ENCODE measurements at places on chromosomes 6 and 20. TPM values are rescaled to one million over a fixed set of nuclear protein-coding genes. Genes with fewer than 3 reads are reported as not detected.
A peak's percentile ranks its signal among the peaks of the same experiment; 100 is the strongest.

- DNase-seq, result no peak
Observed at GRCh38 chr6:112592159-112592558, 245.0 kb downstream of the RFPL4B start.

FAM209B gene
- not detected for polyA plus RNA-seq

GRCh38 chr6:73774311-73774774 lies 78.3 kb downstream of the CD109 start:
- DNase-seq, result no peak

ADGRG6 gene
- polyA plus RNA-seq, result 1.1 TPM

CDSN gene
- polyA plus RNA-seq, result not detected

JPH2 gene
- polyA plus RNA-seq, result 0.83 TPM

ZNF334 gene
- 8.8 TPM for polyA plus RNA-seq

DBNDD2 gene
- polyA plus RNA-seq, result 95.5 TPM

CSNK2B gene
- polyA plus RNA-seq, result 147 TPM

POM121L2 gene
- 0.05 TPM for polyA plus RNA-seq

IPCEF1 gene
- polyA plus RNA-seq, result 0.41 TPM

DNA sequence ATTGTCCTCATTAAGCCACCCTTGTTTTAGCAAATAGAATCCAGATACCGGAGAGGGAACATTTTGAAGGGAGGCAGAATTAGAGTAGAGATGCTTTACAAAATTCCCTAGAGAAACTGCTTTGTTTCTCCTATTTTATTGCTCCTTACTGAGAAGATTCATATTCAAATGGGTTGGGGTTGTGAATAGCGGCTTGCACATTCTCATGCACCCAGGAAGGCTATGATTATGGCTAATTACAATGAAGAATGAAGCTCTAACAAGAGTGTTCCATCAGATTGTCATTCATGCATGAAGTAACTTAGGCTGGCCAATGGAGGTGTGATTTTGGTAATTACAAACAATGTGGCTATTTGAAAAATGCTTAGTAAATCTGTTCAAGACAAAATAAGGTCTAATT lies 129.6 kb downstream of the PACRG start:
- DNase-seq, result no peak

DNA sequence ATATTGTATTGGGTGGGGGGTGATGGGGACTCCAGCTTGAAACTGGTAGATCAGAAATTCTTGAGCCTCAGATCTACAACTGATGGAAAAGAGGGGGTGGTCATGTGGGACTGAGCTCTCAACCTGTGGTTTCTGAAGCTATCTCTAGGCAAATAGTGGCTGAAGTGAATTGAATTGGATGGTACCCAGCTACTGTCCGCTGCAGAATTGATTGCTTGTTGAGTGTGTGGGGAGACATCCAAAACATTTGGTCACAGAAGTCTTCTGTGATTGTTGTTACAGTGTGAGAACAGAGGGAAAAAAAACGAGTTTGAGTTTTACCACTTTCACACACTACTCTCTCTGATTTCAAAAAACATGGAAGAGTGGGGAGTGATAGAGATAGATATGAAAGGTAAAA lies 14.8 kb downstream of the CDS2 start:
- DNase-seq, result no peak

PHACTR3 gene
- 0.03 TPM for polyA plus RNA-seq

CLPSL2 gene
- polyA plus RNA-seq, result 3.2 TPM

- DNase-seq, result no peak
Observed at GRCh38 chr6:155493026-155493693, 37.5 kb upstream of the NOX3 start.

GRCh38 chr6:63936399-63936798 lies 300.8 kb downstream of the PHF3 start:
- DNase-seq, result no peak

- no peak for DNase-seq
Observed at GRCh38 chr6:149919834-149920225, 3.1 kb downstream of the RAET1G start.

- no peak for DNase-seq
Observed at GRCh38 chr6:105080279-105080678, 99.5 kb downstream of the POPDC3 start.

DNA sequence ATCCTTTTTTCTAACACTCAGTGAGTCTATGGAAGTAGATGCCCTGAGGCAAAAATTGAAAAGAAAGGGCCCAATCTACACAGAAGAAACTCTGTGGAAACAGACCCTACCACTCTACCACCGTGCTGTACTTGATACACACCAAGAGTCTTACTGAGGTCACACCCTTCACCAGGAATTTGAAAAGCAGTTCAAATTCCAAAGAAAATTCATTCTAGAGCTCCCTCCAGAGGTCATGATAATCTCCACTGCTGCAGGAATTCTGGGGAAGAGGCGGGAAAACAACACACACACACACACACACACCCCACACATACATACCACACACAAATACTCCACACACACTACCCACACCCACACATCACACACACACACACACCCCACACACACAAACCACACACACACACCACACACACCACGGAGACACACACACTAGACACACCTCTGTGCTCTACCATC lies 336.8 kb downstream of the HDGFL1 start:
- DNase-seq, result no peak

PAK1IP1 gene
- polyA plus RNA-seq, result 19.7 TPM

DNA sequence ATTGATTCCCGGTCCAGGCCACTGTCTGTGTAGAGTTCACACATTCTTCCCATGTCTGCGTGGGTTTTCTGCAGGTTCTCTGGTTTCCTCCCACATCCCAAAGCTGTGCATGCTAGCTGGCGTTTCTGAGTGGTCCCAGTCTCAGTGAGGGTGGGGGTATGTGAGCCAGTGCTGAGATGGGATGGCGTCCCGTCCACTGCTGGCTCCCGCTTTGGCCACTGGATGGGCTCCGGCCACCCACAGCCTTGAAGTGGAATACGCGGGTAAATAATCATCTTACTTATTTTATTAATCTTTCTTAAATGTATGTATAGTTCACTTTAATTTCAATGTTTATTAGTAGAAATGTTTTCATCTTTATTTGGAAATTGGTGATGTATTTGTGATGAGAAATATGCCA lies 343.5 kb upstream of the MANEA start:
- DNase-seq, result no peak

DNA sequence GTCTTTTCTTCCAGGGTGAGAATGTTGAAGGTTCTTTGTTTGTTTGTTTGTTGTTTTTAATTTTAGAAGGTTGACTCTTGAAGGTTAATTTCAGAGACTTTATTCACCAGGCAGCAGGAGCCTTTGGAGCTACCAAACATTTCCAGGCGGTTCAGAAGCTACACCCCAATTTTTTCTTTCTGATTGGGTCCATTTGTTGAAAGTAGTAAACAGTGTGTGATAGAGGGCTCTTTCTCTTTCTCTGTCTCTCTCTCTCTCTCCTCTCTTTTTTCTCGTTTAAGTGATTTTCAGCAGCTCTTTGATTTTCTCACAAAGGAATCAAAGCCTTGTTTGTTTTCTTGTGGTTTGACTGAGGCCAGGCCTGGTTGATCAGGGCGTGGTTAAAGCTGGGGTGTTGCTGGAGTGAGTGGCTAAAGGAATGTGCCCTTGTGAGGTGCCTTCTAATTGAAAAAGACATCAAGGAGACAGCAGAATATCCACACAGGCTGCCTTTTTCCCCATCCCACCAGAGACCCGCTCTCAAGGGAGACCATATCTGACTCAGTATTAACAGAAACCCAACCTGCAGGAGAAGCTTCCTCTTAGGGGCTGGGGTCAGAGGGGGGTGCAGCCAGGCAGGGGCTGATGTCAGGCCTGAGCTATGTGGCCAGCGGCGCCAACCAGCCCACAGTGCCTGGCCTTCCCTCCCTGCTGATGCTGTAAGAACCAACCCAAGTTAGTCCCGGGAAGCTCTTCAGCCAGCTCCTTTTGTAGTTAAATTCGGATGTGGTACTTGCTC lies 40.4 kb upstream of the NAA20 start:
- DNase-seq, result peak; percentile 50

DNA sequence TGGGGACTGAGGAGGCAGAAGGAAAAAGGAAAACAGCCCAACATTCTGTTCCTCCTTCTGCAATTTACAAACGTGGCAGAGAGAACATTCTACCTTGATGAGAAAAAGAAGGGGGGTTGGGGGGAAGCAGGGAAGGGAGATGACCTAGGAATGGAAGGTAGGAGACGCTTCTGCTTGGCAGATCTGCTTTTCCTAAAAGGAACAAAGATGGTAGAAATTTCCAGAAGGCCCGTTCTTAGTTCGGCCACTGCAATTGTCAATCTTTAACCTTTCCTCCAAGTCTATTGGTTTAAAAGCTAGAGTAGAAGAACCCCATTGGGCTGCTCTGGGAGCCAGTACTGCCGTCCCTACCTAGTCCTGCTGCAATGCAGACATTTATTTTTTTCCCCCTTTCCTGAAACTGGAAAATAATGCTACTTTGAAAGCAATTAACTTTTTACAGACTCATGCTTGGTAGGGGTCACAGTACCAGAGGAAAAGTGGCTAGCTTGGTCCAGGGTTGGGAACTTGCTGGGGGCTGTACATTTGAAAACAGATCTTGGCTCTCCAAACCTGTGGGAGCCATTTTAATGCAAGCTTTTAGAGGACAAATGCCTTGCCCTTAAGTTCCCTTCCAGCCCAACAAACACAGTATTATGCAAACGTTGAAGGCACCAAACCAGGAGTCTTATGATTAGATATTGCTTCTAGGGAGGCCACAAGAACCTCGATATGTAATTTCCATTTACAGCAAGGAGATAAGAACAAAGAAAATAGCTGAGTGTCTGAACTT lies 2.6 kb downstream of the ZMYND8 start:
- DNase-seq, result no peak

- no peak for DNase-seq
Observed at GRCh38 chr6:119129968-119130484, 51.6 kb upstream of the FAM184A start.

DNA sequence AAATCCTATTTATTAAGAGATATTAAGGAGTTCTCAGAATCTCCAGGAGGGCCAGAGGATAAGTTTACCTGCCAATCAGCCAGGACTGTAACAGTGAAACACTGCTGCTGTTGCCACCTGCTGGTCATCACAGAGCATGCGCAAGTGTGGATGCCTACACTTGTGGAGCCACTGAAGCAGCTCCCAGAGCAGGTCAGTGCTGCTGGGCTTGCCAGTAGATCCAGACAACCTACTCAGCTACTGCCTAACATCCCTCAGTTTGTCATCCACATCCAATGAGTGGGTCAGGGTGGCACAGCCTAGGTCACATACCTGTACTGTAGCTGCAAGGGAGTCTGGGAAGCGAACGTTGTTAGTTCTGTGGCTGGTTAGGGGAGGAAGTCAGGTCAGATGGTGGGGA lies 18.3 kb upstream of the NHSL1 start:
- peak; percentile 70 for DNase-seq

HLA-DMB gene
- 4.7 TPM for polyA plus RNA-seq

STMN3 gene
- 70.8 TPM for polyA plus RNA-seq

- DNase-seq, result no peak
Observed at GRCh38 chr6:53302678-53303360, 45.9 kb downstream of the ELOVL5 start.

GRCh38 chr20:11178946-11179654 lies 505.3 kb upstream of the JAG1 start:
- no peak for DNase-seq

GRCh38 chr6:90294008-90294511 lies 2.6 kb downstream of the BACH2 start:
- DNase-seq, result no peak

DNA sequence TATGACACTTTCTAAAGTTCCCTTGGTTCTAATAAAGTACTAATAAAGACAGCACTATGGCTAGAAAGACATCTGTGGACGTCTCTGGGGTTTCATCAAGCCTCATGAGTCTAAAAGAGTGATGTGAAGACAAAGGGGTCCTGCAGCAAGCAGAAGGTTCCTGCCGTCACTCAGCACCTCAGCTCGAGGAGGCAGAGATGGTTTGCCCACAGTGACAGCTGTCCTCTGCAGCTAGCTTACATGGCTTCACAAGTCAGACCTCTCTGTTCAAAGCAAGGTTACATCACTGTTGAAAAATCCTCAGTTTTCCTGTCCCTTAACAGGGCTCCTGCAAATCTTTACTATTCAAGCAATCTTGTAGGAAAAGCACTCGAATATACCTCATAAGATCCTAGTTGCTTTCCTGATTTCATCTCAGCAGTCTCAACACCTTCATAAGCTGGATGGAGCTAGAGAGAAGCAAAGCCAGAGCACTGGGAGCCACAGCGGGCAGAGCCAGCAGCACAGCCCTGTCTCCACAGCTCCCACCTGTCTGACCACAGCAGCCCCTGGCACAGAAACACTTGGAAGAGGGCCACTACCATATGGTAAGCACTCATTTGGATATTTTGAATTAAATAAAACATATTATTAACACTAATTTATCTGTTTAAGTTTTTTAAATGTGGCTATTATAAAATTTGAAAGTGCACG lies 202.3 kb downstream of the GMDS start:
- DNase-seq, result no peak

DNA sequence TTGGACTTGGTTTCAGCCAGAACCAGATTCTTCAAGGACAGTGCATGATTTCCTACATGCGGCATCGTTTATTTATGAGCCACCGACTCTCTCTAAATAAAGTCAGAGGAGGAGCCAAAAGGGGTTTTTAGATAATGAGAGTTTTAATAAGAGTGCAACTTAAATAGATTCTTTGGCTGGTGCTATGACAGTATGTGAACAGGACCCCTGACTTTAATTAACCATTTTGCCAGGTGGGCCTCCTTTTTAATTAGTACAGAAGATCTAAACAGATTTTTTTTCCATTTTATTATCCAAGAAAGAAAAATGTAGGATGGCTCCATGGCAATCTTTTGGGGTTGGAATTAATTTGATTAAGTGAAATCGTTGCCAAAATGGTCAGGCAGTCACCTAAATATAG lies 74.8 kb upstream of the INSM1 start:
- DNase-seq, result no peak

DNA sequence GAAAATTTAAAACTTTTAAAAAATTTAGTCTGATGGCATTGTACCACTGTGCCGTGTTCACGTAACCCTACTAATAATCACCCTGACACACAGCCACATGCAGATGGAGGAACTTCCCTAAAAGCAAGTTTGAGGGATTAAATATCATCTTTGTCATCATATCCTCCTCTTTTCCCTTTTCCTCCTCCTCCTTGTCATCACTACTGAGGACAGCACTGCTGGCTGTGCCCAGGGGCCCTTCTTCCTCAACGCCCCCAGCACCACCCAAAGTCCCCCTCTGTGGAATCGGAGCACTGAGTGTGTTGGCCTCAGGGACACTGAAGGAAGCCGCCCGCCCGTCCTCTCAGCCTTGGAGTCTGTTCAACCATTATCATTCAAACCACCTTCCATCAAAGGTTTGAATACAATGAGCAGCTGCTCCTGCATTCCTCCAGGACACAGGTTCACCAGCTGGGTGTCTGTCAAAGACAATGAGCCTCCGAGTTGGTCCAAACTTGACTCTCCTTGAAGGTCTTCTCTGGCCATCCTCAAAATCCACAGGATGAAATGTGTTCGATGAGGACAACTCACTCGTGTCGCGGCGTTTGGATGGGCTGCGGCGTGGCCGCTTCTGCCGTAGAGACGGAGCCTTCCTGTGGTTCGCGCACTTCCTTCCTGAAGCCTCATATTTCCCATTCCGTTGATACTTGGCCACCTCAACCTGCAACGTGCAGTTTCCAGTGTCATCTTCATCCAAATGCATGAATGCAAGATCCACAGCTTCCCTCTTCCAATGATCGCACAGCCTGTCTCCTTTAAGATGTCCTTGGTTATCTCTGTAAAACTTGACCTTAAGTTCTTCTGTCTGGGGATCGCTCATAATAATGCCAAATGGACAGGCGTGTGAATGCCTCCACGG lies 23.3 kb downstream of the NQO2 start:
- no peak for DNase-seq
